ENCODE measurements at places on chromosomes 4 and X.

DNA sequence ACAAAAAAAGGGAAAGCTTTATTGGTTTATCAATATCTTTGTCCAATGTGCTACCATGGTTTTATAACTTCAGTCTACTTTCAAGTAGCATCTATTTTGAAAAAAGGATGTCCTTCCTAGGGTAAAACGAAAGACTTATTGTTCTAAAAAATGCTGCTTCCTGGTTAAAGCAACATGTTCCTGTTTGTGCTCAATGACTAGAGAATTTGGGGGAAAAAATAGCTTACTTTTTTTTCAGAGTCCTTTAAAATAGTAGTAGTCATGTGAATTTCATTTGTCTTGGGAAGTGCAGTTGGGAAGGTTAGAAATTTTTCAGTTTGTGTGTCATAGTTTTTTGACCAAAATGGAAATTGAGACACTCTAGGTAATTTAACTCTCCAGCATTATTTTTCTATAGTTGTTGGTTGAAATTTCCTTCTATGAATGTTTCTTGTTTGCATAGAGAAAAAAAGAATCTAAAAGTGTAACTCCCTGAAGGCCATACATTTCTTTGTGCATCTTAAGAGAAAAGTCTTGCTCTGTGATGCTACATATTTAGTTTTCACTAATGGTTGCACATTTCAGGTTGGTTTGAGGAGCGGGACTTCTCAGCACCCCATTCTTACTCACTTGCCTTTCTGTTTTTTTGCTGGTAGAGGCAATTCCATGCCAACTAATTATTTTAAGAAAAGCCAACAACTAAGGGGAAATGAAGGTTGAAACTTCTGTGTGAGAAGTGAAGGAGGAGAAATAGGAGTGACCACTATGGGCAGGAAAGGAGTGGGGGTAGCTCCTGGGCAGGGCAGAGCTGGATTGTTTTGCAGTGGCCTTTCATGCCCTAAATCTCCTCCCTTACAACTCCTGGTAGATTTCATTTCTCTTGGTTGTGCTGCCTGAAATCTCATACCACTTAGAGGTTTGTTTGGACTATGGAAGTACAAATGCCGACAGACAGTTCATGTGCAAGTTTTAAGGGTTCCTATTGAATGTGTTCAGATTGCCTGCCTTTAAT is 76.4 kb downstream of the RAPGEF2 start:
- peak; percentile 45 for DNase-seq

DNA sequence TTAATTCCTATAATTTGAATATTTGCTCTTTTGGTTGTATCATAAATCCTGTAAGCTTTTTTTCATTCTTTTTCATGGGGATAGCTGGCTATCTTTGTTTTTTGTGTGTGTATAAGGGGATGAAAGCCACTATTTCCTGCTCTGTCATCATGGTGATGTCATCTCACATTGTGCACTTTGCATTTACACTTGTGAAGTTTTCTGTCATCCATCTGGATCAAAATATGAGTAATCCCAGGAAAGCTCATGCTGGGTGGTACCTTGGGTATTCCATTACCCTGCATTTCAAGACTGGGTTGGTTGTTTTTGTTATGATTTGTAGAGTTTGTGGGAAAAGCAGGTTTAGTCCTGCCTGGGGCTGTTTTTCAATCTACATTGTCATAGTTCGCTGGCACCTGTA is 367.3 kb downstream of the CHIC1 start:
- no peak for DNase-seq

DNA sequence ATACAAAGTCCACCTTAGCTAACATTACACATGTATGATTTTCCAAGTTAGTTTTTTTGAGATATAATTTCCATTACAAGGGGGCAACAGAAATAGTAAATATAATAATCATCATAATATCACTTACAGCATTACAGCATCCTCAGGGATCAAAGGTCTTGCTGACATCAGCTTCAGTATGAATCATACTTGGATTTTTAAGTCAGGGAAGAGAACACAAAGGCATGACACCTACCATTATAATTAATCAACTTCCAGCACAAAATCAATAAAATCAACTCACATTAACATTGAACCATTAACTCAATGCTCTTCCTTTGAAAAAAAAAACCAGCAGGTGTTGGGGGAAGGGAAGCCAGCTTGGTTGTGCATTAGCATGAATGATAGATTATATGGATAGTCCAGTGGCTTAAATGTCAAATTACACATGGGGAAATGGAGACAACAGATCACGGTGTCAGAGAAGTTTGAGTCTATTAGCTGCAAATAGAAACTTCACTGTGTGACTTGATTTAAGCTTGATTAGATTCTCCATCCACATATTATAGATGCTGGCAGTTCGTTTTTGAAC is 66.9 kb upstream of the CAPN6 start:
- DNase-seq = no peak

DNA sequence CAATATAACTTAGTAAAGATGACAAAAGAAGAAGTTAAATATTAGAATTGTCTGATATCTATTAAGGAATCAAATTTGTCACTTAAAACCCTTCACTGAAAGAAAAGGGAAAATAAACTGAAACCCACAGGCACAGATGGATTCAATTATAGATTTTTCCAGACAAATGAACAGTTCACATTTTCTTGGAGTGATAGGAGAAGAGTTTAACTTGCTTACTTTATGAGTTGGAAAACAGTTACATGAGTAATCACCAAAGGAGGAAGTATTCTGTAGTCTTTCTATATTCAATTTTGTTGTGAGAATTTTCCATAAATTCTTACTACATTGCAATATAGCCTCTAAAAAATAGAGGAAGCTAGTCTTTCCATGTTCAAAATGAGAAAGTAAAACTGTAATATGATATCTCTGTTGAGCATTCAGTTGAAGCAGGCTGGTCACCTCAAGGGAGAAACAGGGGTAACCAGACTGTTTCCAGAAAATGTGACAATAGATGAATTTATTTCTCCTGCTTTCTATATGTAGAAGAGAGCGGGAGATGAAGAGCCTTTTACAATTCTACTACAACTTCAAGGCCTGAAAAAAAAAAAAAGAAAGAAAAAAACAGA is 330.3 kb upstream of the EPHA5 start:
- DNase-seq = no peak

- DNase-seq = no peak
These were observed 56.4 kb upstream of the SCML1 start for GRCh38 chrX:17680732-17681413.

DNA sequence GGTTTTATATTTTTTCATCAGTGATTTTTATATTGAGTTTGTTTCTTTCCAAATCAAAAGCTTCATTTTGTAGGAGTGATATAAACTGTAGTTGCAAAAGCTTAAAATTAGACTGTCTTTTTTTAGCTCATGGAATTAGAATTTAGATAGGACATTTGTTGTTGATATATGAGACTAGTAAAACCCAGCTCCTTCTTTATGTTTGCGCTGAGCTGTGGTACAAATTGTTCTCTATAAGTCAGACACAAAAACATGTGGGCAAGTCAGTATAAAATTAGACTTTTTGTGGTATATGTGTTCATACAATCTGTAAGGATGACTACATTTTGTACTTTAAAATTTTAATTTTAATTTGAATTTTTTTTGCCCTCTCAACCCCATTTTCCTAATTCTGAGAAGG is 18.3 kb downstream of the FHIP1A start:
- DNase-seq = no peak

- DNase-seq = no peak
These were observed 174.9 kb upstream of the TECRL start for GRCh38 chr4:64584125-64584524.

- peak; percentile 59 for DNase-seq
These were observed 16.3 kb downstream of the PTTG2 start for GRCh38 chr4:37976507-37976906.

GRCh38 chr4:74613266-74613665 is 168.3 kb downstream of the AREG start:
- no peak for DNase-seq

DNA sequence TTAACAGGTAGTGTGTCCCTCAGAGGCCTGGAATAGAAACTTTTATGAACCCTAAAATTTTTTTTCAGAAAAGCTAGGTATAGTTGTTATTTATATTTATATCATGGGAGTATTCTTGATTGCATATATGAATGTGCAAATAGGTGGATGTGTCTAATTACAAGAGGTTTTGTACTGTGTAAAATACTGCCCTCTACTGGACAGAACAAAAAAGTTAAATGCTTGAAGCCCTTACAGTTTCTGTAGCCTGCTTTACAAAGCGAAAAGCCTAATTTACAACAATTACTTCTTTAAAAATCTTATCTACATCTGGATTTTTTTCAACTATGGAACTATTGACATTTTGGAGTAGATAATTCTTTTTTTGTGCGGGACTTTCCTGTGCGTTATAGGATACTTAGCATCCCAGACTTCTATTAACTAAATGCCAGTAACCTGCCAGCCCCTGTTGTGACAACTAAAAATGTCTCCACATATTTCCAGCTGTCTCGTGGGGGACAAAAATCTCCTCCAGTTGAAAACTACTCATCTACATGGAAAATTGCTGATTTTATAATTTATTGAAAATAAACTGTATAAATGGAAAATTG is 35.1 kb downstream of the ENPEP start:
- DNase-seq = no peak

GRCh38 chrX:40749681-40750494 is 14.5 kb upstream of the MED14 start:
- no peak for DNase-seq

- DNase-seq = no peak
These were observed 7.9 kb downstream of the C4orf17 start for GRCh38 chr4:99518601-99519295.

GRCh38 chr4:188408244-188409030 is 269.2 kb downstream of the TRIML1 start:
- no peak for DNase-seq

- DNase-seq = no peak
These were observed 9.9 kb downstream of the L1CAM start for GRCh38 chrX:153876112-153876491.

DNA sequence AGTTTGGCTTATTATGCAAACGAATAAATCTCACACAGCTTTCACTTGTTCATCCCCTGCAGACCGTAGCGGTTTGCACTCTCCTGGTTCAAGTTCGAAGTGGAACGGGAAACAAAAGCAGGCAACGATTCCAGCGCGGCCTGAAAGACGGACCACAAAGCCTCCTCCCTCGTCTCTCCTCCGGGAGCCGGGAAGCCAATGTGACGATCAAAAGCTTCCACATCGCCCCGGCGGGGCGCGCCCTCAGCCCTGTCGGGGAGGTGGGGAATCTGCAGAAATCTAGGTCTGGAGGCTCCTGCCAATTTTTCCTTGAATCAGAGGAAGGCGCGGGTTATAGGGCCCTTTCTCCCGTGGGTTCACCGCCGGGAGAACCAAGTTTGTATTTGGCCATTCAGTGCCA is 16.9 kb upstream of the ZIC3 start:
- DNase-seq = no peak

GRCh38 chr4:105236916-105237311 is 90.2 kb downstream of the TET2 start:
- DNase-seq = no peak

GRCh38 chrX:7926914-7927258 is 327 bp downstream of the PNPLA4 start:
- no peak for DNase-seq

DNA sequence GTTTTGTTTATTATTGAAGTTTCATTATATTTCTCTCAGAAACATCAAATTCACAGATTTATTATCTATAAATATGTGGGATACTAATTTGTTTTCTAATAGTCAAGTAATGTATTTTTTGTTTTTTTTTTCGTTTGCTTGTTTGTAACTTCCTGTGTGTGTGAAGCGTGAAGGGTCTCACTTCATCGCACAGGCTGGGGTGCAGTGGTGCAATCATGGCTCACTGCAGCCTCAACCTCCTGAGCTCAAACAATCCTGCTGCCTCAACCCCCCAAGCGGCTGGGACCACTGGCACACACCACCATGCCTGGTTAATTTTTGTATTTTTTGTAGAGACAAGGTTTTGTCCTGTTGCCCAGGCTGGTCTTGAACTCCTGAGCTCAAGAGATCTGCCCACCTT is 55.1 kb downstream of the SH3RF1 start:
- no peak for DNase-seq

DNA sequence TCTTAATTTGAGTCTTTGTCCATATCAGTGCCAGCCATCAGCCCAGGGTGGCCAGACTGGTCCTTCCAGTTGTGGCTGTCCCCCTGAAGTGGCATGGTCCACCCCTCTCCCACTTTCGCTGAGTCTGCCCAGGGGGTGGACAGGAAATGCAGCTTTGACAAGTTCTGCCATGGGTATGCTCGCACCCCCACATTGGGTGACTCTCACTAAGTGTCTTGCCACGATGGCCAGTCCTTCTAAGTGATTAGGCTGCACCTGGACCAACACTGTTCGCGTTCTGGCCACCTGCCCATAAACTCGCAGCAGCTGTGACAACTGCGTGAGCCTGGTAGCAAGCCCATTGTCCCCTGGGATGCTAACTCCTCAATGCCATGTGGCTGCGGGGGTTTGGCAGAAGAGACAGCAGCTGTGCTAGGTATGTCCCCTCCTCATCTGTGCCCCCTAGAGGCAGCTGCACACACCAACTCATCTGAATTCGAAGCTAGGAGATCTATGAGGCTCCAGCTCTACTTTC is 10.0 kb upstream of the LNX1 start:
- no peak for DNase-seq

GRCh38 chr4:102439236-102439614 is 61.9 kb upstream of the NFKB1 start:
- no peak for DNase-seq

DNA sequence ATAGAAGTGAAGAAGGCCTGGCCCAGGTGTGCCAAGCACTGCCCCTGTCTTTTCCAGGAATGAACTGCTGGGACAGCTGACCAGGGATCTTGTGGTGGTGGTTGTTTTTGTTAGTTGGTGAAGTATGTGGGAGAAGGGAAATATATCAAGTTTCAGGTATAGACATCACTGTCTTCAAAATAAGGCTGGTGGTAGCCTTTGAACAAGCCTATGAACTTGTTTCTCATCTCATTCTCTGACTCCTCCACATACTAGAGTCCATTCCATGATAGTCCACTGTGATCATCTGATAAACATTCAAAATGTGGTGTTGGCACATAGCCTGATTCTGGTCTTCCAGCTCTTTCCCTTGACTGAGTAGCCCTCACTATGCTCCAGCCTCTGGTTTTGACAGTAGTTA is 303.7 kb downstream of the CAMK2D start:
- no peak for DNase-seq

GRCh38 chr4:40736910-40737309 is 12.8 kb upstream of the NSUN7 start:
- DNase-seq = peak; percentile 65

- peak; percentile 56 for DNase-seq
These were observed 108.1 kb downstream of the TSPAN7 start for GRCh38 chrX:38669428-38669827.

GRCh38 chr4:76125816-76126215 is 22.4 kb downstream of the NUP54 start:
- no peak for DNase-seq

- DNase-seq = no peak
These were observed 15.4 kb upstream of the KLHL2 start for GRCh38 chr4:165191814-165192499.

GRCh38 chrX:77658886-77659285 is 127.1 kb downstream of the ATRX start:
- no peak for DNase-seq

Measured in activated CD4-positive, alpha-beta T cell treated with anti-CD3 and anti-CD28 coated beads, Interleukin-2, amount 10 ng/mL, durations not matched to agents 24 days and 14 days (primary cell).